Astrocyte (in vitro differentiated cells and primary cell): ENCODE measurements at places on chromosomes 2 and 18. TPM values are rescaled to one million over a fixed set of nuclear protein-coding genes. Genes with fewer than 3 reads are reported as not detected.

SKA1 gene
- total RNA-seq: 1.2 and 2.6 TPM in 2 replicates

DNA sequence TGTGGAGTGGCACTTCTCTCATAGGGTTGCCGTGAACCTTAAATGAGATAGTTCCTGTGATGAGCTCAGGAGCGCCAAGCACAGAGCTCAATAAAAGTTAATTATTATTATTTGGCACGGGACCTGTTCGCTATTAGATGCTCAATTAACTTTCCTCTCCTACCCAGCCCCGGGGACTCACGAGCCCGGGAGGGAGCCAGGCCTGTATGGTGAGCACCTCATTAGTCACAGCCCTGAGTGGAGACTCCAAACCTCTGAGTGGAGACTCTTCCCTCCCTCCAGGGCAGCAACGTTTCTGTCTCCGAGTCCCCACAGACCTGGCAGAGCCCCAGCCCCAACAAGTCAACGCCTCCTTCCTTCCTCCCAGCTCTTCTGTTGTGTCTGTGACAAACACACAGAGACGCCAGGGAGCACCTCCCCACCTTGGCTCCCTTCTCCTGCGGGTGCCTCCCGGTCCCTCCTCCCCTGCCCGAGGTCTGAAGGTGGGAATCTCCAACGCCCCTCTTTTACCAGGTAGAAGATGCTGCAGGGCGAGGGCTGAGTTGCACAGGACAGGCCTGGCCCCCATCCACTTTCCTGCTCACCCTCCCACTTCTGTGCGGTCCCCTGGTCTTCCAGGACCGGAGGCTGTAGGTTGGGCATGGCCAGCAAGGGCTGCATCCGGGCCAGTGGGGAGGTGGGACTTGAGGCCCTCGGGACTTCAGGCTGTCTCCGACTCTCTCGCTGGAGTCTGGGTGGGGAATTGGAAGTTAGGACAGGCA is 52.7 kb upstream of the ODC1 start:
- DNase-seq: peak; percentile 6

DNA sequence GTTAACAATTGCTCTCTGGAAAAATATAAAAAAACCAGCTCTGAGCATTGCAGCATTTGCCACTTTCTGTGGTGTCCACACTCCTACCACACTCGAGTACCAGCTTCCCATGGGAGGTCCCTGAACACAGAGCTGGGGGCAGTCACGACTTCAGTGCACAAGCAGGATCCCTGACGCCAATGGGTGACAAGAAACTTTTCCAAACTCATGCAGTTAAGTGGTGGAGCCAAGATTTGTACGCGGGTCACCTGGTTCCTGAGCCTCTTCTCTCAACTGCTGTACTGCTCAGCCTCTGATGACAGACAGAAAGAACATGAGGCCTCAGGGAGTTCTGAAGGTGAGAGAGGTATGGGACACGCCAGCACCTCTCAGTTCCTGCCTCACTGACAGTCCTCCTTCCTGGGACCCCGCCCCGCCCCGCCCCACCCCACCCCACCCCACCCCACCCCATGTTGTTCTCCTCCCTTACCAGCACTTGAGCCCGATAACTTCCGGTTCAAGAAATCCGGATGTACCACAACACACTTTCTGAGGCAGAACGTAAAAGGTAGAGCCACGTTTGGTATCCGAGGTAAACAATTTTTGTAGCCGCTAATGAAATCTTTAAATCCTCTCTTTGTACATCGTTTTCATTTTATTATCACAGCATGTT is 287.6 kb downstream of the MYCN start:
- no peak for DNase-seq

DNA sequence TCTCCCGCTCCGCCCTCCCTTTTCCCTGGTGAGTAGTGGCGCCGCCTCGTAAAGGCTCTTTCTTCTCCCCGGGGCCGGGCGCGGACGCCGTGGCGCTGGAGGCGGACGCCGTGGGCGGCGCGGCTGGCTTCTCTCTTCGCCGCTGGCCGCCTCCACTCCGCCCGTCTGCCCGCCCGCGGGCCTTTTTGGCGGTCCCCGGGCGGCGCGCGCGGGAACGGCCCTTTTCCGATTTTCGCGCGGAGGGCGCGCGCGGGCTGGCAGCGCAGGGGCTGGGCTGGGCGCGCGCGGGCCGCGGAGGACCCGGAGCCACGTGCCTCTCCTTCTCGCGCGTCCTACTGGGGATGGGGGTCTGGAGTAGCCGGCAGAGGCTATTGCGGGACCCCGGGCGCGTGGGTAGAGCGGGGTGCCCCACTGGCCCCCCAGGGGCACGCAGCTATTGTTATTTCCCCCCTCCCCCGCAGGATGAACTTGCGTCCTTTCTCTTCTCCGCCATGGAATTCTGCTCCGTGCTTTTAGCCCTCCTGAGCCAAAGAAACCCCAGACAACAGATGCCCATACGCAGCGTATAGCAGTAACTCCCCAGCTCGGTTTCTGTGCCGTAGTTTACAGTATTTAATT is 472 bp downstream of the SLC20A1 start:
- DNase-seq: no peak

GRCh38 chr2:196404276-196404675 is 232.9 kb upstream of the STK17B start:
- peak; percentile 20 for DNase-seq

GRCh38 chr2:31067259-31067658 is 71.0 kb downstream of the GALNT14 start:
- DNase-seq: no peak

IFIH1 gene
- total RNA-seq: 62.3 and 70.5 TPM in 2 replicates

DNA sequence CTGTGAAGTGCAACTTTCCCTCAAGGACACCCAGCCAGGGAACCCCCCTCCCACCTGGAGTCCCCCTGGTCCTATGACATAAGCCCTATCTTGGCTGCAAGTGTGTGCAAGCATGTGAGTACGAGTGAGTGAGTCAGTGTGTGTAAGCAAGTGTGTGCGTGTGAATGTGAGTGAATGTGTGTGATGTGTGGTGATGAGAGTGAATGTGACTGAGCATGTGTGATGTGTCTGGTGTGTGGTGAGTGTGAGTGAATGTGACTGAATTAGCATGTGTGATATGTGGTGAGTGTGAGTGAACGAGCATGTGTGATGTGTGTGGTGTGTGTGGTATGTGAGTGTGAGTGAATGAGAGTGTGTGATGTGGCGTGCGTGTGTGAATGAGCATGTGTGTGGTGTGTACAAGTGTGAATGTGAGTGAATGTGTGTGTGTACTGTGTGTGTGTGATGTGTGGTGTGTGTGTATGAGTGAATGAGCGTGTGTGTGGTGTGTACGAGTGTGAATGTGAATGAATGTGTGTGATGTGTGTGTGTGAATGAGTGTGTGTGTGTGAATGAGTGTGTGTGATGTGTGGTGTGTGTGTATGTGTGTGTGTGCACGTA is 68.8 kb upstream of the SMAD7 start:
- DNase-seq: peak; percentile 25

DNA sequence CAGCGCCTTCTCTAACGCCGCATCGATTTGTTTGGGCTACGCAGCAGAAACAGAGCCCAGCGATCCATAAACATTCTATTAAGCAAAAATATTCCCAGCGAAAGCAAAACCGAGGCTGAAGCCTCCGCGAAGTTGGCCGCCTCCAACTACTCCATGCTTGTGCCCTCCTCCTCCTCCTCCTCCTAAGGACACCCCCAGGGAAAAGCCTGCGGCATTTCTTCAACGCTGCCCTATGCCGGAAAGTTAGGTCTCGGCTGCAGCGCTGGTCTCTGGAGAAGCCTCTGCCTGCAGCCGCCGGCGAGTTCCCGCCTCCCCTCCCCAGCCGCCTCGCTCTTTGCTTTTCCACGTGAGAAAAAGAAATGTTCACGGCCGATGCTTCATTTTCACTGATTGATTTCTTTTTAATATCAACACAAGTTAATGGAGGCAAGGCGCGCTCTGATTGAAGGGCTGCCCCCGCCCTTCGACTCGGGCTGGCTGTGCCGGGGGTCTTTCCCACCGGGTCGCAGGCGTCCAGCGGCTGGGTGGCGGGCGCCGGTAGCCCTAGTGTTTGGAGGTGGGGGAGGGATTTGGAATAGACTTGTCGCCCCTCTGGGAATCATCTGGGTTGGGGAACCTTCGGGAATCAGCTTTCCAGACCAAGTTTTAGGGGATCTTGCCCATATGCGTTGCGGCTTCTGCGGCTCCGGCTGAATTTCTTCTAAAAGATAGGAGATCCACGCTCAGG is 3.9 kb downstream of the NRP2 start:
- DNase-seq: no peak
